ENCODE measurements at places on chromosomes 1 and 21. TPM values are rescaled to one million over a fixed set of nuclear protein-coding genes. Genes with fewer than 3 reads are reported as not detected.

DNA sequence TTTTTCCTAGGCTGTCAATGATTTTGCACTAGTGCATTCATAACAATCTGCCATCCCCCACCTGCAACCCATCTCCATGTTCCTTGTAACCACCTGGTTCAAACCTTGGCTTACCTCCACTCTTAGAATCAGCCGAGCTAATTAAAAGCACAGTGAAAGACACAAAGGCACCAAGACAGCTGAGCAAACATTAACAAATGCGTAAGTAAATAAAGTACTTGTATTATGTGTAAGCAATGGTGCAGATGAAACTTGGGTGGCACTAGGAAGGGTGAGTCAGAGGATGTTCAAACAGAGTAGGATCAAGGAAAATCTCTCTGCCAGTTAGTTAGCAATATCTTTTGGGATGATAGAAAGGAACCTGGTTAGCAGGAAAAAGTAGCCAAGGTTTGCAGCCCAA is 5.1 kb upstream of the FOXJ3 start:
- H3K4me1 ChIP-seq: peaks cover 18% of the 10 kb centered on the region
- peak; percentile 52 for DNase-seq
- H3K36me3 ChIP-seq: no peaks in the 10 kb centered on the region
- no peak overlapping the region for H3K4me3 ChIP-seq

DNA sequence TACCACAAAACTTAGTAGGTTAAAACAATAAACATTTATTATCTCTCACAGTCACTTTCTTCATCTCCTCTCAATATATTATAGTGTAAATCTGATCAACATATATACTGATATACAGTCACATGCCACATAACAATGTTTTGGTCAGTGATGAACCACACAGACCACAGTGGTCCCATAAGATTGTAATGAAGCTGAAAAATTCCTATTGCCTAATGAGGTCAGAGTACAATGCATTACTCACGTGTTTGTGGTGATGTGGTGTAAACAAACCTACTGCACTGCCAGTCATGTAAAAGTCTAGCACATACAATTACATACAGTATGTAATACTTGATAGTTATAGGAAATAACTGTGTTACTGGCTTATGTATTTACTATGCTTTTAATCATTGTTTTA is 30.1 kb downstream of the OLFML3 start:
- no peak overlapping the region for H3K27ac ChIP-seq
- H3K4me3 ChIP-seq: no peak overlapping the region
- H3K4me1 ChIP-seq: peaks cover 42% of the 10 kb centered on the region
- no peaks in the 10 kb centered on the region for H3K36me3 ChIP-seq

DNA sequence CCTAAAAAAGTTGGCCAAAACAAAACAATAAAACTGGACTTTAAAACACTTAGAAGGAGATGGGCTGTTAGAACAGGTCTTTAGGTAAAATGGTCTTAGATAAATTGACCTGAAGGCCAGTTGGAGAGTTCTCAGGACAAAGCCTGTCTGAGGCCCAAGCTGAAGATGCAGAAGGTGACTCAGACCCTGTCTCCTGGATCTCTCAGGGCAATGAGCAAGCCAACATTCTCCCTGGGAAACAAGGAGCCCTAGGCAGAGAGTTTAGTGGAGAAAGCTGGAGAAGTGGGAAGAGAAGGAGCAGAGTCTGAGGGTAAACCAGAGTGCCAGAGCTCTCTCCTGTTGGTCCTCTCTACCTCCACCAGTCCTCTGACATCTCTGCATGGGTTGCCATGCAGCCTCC is 70.1 kb downstream of the FCRL5 start:
- no peaks in the 10 kb centered on the region for H3K4me1 ChIP-seq
- no peak overlapping the region for H3K27ac ChIP-seq
- no peak for DNase-seq
- H3K27me3 ChIP-seq: peaks cover 9% of the 10 kb centered on the region

The SLC41A1 gene
- 37.5 TPM for total RNA-seq

The KCNT2 gene
- total RNA-seq: 1.0 TPM

All from HFFc6 (cell line).